Fibroblast of the conjunctiva (primary cell): ENCODE measurements at places on chromosomes 2 and 18.
A peak's percentile ranks its signal among the peaks of the same experiment; 100 is the strongest.

GRCh38 chr18:58847383-58848071 lies 17.1 kb upstream of the ZNF532 start:
- no peak for DNase-seq

- no peak for DNase-seq
Observed at GRCh38 chr18:75108579-75109318, 100.2 kb downstream of the PTGR3 start.

DNA sequence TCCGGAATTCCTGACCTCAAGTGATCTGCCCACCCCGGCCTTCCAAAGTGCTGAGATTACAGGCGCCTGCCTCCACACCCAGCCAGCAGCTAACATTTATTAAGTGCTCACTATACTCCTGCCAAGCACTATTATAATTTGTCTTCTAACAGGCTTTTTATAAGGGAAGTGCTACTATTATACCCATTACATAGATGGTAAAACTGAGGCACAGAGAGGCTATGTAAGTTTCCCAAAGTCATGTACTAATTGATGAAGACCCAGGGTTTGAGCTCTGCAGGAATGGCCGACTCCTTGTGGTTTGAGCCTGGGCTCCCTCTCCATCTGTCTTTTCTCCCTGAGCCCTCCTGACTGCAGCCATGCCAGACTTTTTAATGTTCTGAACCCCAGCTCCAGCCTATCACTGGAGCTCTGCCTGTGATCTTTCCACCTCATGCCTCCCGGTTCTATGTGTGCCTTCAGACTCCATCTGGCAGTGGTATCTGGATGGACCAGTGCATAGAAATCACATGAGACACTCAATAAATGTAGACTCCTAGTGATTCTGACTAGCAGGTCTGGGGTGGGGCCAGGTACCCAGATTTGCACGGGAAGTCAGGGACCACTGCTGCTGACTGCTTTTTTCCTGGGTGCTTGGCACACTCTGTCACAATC lies 197.1 kb downstream of the NEDD4L start:
- no peak for DNase-seq

GRCh38 chr2:65232636-65233035 lies 5.0 kb downstream of the ACTR2 start:
- DNase-seq: peak; percentile 39

GRCh38 chr2:6215053-6215452 lies 522.9 kb downstream of the SOX11 start:
- DNase-seq: no peak

- peak; percentile 85 for DNase-seq
Observed at GRCh38 chr2:31235504-31235902, 1.6 kb downstream of the EHD3 start.

GRCh38 chr2:108806371-108807113 lies 20.0 kb downstream of the CCDC138 start:
- DNase-seq: no peak

DNA sequence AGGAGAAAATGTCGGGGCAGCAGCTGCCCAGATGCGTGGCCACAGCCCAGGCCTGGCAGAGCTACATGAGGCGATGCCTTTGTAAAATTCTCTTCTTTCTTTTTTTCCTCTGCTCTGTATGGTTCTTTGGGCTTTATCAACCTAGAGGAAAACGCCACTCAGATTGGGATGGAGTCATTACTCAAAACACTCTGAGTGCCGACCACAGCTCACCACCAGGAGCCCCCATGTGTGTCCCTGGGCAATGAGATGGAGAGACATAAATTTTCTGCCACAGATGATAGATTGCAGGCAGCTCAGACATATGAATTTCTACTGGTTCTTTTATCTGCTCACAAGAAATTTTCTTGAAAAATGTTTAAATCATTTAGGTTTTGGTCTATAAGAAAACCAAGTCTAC lies 56.0 kb downstream of the PARD6G start:
- DNase-seq: no peak

- no peak for DNase-seq
Observed at GRCh38 chr2:178844269-178844668, 37.0 kb upstream of the TTN start.

DNA sequence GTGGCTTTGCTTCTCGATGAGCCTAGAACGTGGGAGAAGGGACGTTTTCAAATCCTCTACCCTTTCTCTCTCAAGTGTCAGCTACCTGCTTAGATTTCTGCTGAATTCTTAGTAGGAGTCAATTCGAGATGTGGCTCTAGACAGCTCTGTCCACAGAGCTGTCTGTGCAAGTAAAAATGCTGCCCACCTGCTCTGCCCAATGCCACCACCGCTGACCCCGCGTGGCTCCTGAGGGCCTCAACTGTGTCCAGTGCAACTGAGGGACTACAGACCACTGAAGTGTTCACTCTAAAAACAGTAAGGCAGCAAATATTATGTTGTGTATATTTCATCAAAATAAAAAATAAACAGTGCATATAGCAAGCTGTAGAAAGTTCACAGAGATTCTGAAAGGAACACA lies 266.3 kb downstream of the ZNF516 start:
- no peak for DNase-seq

- DNase-seq: peak; percentile 40
Observed at GRCh38 chr2:53422979-53423378, 344.6 kb upstream of the CHAC2 start.

DNA sequence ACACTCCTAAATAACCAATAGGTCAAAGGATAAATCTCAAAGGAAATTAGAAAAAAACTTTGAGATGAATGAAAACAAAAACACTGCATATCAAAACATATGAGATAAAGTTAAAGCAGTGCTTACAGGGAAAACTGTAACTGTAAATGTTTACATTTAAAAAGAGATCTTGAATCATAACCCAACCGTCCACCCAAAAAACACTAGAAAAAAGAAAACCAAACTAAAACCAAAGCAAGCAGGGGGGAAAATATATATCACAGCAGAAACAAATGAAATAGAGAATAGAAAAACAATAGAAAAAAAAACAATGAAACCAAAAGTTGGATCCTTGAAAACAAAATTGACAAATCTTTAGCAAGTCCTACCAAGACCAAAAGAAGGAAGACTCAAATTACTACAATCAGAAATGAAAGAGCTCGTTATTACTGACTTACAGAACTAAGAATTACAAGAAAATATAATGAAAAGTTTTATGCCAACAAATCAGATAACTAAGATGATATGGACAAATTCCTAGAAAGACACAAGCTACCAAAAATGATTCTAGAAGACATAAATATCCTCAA lies 65.6 kb downstream of the TLK1 start:
- no peak for DNase-seq

GRCh38 chr18:53070788-53071187 lies 730.8 kb downstream of the DCC start:
- DNase-seq: no peak

DNA sequence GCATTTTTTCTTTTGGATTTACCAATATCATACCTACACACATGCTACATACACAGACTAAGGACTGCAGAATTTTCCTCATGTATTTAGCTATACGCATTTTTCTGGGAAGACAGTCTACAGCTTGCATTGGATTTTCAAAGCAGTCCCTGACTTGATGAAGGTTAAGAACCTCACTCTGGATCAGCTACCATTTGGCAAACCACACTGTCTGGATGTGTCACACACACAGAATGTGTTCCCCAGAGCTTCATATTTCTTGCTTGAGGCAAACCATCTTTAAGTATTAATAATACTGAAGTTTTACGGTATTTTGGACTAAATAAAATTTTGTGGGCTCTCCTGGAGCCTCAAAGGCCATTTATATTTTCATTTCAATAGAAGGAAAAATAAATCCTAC lies 102.3 kb downstream of the TCF4 start:
- peak; percentile 9 for DNase-seq

GRCh38 chr2:128313931-128314347 lies 4.7 kb downstream of the HS6ST1 start:
- DNase-seq: no peak

- no peak for DNase-seq
Observed at GRCh38 chr2:8300905-8301304, 381.0 kb upstream of the ID2 start.

DNA sequence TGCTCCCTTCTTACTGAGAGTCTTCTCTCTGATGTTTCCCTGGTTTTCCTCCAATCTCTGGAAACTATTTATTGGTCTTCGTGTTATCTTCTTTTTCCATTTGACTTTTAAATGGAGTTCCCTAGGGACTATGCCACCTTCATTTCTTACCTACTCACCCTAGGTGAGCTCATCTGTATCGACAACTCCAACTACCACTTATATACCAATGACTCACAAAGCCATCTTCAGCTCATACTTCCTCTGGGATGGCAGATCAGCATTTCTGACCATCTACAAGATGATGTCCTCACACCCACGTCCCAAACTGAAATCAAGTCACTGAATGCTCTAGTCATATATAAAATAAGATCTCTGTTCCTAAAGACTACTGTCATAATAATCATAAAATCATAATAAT lies 40.6 kb downstream of the CFAP210 start:
- DNase-seq: no peak

DNA sequence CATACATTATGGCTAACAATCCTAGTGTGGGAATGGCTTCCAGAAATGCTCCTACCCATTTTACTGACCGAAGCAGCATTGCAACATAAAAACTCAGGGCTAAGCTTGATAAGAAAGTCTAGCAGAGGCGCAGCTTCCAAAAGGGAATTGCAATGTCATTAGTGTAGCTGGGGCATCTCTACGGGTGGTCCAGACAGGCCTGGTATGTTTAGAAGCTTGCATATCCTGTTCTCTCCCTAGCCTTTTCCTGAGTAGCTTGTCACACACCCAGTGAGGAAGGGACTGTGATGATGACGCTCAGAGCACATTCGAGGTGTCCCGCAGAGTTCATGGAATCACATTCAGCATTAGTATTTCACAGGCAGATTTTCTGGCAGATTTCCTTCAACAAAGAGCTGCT lies 38.0 kb upstream of the COL5A2 start:
- DNase-seq: no peak

DNA sequence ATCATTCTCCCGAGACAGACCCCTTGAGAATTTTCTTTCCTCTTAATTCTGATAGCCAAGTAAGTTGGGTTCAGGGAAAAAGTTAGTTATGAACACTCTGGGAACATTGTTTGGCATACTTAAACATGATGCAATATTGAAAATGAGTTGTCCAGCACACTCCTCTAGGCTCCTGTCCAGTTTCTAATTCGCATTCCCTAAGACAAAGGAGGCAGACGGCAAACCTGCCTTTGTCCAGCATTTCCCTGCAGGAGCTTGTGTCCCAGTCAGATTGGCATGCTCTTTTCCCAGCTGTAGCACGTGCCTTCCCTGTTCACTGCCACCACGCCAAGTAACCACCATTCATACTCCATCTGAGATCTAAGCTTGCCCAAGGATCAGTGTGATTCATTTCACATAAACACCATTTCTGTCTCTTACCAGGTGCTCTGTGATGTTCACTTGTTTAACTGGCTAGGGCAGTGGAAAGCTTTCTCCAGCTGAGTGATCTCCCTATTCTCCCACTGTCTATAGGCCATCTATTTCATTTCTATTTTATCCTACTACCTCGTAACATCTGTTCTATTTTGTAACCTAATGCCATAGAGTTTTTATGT lies 150.0 kb upstream of the EPB41L3 start:
- peak; percentile 32 for DNase-seq

DNA sequence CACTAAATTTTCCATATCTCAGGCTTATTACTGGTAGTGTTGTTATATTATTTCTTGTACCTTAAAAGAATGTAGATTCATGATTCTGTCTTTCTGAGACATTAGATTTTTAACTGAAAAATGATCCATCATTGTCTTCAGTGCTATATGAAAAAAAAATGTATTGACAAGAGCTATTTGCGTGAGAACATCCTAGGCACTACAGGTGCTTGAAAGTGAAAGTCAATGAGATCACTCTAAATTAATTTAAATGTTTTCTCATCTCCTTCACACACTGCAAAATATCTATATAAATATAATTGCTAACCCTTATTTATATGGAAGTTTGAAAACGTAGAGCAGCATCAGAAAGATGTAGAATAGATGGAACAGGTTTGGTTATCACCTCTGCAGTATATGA lies 684.6 kb downstream of the TRIB2 start:
- DNase-seq: no peak

GRCh38 chr18:57970356-57971095 lies 73.5 kb upstream of the NEDD4L start:
- no peak for DNase-seq
